ENCODE measurements at places on chromosomes 13 and 19. TPM values are rescaled to one million over a fixed set of nuclear protein-coding genes. Genes with fewer than 3 reads are reported as not detected.

GRCh38 chr19:38880076-38880881, 2.2 kb upstream of the RINL start:
- H3K4me1 ChIP-seq: peaks cover 7% of the 10 kb centered on the region
- H3K27me3 ChIP-seq: no peaks in the 10 kb centered on the region
- no peak overlapping the region for H3K4me3 ChIP-seq
- no peak for DNase-seq

DNA sequence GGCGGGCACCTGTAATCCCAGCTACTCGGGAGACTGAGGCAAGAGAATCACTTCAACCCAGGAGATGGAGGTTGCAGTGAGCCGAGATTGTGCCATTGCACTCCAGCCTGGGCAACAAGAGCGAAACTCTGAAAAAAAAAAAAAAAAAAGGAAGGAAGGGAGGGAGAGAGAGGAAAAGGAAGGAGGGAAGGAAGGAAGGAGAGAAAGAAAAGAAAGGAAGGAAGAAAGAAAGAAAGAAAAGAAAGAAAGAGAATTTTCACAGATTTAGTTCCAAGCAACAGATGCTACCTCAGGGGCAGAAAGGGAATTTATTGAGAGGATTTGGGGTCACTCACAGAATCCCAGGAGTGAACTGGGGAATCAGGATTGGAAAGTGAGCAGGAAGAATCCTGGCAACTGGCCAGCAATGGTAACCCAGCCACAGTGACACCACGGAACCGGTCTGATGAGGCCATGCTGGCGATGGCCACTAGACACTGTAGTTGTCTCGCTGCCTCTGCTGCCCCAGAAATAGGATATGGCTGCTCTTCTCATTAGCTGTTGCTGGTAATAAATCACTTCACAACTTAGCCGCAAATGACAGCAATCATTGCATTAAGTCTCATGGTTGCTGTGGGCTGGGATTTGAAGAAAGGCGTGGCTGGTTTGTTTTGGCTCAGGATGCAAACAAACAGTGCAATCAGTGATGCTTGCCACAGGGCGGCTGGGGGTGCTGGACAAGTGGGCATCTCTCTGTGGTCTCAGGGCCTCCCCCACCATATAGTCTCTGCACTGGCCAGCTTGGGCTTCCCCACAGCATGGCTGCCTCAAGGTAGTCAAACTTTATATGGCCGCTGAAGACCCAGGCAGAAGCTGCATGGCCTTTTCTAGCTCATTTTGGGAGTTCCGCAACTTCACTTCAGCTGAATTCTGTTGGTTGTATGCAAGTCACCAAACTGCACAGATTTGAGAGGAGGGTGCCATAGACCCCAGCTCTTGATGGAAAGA, 5.2 kb upstream of the BCAM start:
- H3K36me3 ChIP-seq: no peaks in the 10 kb centered on the region
- H3K27ac ChIP-seq: no peak overlapping the region
- no peak overlapping the region for H3K4me3 ChIP-seq
- no peaks in the 10 kb centered on the region for H3K27me3 ChIP-seq
- H3K4me1 ChIP-seq: peaks cover 20% of the 10 kb centered on the region

PDE4C gene
- 0.98 TPM for total RNA-seq

DNA sequence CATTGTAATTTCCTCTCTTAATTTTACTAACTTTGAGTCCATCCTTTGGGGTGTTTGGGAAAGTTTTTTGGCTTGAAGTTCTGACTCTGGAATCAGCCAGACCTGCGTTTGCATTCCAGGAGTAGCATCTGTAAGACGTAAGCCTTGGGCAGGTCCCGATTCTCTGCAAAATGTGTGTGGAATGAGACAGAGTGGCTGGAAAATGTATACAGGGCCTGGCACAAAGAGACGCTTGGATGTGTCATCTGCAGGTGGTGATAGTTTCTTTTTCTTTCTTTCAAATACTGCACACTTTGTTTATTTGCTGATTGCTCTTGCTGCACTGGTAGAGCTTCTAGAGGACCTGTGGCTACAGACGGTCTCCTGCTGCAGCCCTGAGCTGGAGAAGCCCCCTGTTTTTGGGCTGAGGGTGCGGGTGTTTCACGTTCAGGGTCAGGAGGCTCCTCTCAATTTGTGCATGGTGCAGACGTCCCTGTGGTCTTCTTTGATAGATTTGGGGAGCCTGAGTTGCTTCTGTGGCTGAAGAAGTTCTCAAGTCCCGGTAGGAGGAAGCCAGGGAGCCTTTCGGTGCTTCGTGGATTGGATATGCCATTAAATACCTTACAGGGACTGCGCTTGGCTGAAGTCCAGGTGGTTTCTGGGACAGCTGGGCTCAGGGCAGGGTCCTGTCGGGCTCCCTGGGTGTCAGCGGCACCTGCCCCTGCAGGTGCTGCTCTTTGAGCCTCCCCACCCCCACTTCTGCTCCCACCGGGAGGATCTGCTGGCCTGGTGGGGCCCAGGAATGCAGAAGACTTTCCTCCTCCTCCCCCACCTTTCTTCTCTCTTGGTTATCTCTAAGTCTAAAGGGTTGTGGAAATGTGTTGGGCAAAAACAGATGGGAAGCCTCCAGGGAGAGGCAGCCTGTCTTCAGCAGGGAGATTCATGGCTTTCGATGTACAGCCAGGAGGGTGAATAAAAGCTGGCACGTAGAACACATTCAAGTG, 44.0 kb upstream of the GAS6 start:
- no peak overlapping the region for H3K4me3 ChIP-seq
- H3K4me1 ChIP-seq: no peaks in the 10 kb centered on the region
- no peaks in the 10 kb centered on the region for H3K27me3 ChIP-seq

DNA sequence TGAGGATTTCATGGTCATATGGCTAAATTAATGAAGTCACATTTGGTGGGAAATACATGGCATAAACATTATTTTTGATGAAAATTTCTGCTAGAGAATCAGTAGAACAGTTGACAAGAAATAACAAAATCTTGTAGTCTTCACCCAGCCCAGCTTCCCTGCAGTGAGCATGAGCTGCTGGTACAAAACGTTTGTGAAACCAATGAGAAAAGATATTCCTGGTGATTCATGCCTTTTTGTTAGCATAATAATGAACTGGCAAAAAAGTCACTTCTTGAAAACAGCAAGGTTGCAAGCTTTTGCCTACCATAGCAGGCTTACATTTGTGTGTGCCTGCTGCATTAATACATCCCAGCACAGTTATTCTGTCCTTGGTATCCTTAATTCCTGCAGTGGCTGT, 475.9 kb upstream of the HTR2A start:
- H3K27me3 ChIP-seq: no peaks in the 10 kb centered on the region
- no peak overlapping the region for H3K27ac ChIP-seq
- no peak for DNase-seq
- no peaks in the 10 kb centered on the region for H3K36me3 ChIP-seq
- no peak overlapping the region for H3K4me3 ChIP-seq

FUT1 gene
- 0.13 TPM for total RNA-seq

- no peaks in the 10 kb centered on the region for H3K36me3 ChIP-seq
- no peak overlapping the region for H3K4me3 ChIP-seq
- 0 out of 2 replicates have a peak, but pooled peaks cover 5% of the 10 kb centered on the region for H3K4me1 ChIP-seq
- no peaks in the 10 kb centered on the region for H3K27me3 ChIP-seq
- DNase-seq: no peak
These were observed 17.7 kb downstream of the MAG start for GRCh38 chr19:35309481-35310279.

DNA sequence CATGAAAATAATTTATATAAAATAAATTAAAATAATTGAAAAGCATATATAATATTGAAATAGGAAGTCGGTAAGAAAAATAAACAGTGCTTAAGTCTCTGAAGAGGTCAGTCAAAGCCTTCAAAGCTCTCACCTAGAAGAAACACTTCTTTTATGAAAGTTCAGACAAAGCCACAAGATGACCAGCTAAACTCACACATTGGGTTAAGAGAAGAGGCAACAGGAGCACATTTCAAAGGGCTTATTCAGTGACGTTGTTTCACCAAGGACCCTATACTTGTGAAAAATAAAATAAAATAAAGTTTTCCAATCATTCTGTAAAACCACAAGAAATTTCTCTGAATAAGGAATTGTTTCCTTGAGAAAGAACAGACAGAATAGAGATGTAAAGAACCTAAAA, 2.5 kb upstream of the ITM2B start:
- H3K27me3 ChIP-seq: no peaks in the 10 kb centered on the region
- peaks cover 23% of the 10 kb centered on the region for H3K4me1 ChIP-seq
- peaks cover 2% of the 10 kb centered on the region for H3K36me3 ChIP-seq

DNA sequence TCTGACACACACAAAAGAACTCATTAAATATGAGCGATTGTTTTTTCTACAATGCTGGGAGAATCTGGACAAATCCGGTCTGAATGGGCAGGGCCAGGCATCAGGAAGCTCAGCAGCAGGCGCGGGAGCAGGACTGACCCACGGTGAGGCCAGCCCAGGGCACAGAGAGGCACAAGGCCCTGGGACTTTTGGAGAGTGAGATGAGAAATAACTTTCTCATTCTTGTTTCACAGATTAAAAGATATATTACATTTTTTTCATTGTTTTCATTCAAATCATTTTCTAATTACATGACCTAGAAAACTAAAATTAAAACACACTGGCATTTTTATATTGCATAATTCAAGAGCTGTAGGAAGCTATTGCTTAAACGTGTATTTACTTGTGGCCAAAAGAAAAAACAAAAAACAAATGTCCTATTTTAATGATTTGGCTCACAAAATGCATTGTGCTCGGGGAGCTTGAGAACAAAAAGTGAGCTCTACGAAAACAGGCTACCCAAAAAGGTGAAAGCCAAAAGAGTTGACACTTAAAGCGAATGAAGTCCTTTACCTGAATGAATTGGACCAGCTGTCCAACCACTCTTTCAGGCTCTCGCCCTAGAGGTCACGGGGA, 133.1 kb downstream of the TNFRSF19 start:
- no peaks in the 10 kb centered on the region for H3K27me3 ChIP-seq
- DNase-seq: no peak
- no peaks in the 10 kb centered on the region for H3K36me3 ChIP-seq

DNA sequence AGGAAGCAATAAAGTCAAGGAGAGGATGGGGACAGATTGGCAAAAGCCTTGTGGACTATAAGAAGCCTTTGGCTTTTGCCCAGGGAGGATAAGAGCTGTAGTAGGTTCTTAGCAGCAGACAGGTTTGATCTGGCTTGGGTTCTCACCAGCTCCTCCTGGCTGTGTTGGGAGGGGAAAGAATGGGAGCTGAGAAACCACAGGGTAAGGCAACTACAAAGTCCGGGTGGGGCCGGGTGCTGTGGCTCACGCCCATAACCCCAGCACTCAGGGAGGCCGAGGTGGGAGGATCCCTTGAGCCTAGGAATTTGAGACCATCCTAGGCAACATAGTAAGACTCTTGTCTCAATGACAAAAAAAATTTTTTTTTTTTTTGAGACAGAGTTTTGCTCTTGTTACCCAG, 20.6 kb downstream of the NECTIN2 start:
- no peak overlapping the region for H3K27ac ChIP-seq
- peaks cover 2% of the 10 kb centered on the region for H3K36me3 ChIP-seq
- H3K4me1 ChIP-seq: no peaks in the 10 kb centered on the region
- DNase-seq: no peak
- no peak overlapping the region for H3K4me3 ChIP-seq

ANKRD24 gene
- 0.26 TPM for total RNA-seq

DNA sequence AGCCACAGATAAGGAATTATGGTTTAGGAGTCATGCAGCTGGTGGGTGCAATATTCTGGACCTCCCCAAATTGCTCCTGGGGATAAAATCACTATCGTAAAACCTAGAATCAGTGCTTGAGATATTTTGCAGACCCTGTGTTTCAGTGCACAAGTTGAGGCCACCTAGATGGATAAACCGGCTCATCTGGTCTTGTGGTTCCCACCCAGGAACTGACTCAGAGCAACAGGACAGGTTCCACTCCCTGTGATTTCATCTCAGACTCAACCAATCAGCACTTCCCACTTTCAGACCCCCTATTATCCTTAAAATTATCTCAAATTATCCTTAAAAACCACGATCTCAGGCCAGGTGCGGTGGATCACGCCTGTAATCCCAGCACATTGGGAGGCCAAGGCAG, 21.0 kb downstream of the FBXL12 start:
- no peaks in the 10 kb centered on the region for H3K4me1 ChIP-seq
- H3K27me3 ChIP-seq: no peaks in the 10 kb centered on the region
- H3K4me3 ChIP-seq: no peak overlapping the region

GRCh38 chr13:40818926-40819325, 29.5 kb downstream of the SLC25A15 start:
- no peaks in the 10 kb centered on the region for H3K4me1 ChIP-seq
- DNase-seq: no peak
- no peak overlapping the region for H3K4me3 ChIP-seq

DNA sequence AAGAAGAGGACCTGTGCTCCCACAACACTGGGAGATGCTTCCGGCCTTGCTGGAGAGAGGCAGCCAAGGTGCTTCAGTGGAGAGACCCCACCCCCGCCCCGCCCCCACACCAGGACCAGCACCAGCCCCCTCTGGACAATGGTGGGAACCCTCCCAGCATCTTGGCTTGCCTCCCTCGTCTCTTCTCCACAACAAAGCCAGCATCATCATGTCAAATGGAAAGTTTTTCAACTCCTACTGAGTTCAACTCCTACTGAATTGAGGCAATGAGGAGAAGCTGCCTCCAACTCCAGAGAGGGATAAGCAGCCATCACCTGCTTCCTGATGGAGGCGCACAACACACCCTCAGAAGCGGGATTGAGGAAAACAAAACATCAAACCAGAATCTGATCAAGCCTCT, 12.8 kb downstream of the DEDD2 start:
- no peaks in the 10 kb centered on the region for H3K36me3 ChIP-seq
- H3K27me3 ChIP-seq: no peaks in the 10 kb centered on the region
- DNase-seq: no peak
- no peaks in the 10 kb centered on the region for H3K4me1 ChIP-seq
- no peak overlapping the region for H3K27ac ChIP-seq

GRCh38 chr19:3575260-3575741, 2.6 kb downstream of the HMG20B start:
- no peaks in the 10 kb centered on the region for H3K27me3 ChIP-seq
- no peak for DNase-seq
- H3K27ac ChIP-seq: no peak overlapping the region

DNA sequence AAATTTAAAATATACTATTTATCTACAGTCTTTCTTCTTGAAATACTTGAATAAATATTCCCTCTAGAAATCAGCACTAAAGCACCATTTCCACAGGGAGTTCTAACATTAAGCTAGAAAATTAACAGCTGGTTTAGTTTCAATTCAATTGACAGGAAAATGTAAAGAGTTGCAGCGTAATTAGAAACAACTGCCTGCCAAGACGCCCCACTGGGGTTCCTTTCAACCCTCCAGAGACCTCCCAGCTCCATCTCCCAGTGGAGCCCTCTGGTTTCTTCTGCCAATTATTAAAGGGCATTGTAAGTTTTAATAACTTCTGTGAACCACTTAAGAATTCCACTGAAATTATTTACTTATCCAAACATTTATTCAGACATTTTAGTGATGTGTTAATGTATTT, 4.2 kb downstream of the GJA3 start:
- peaks cover 5% of the 10 kb centered on the region for H3K4me1 ChIP-seq
- no peak overlapping the region for H3K27ac ChIP-seq
- DNase-seq: no peak
- H3K36me3 ChIP-seq: no peaks in the 10 kb centered on the region
- H3K4me3 ChIP-seq: no peak overlapping the region
- H3K27me3 ChIP-seq: no peaks in the 10 kb centered on the region

LATS2 gene
- total RNA-seq: 24.5 TPM

CYP4F2 gene
- 0.21 TPM for total RNA-seq
